Stimulated activated CD4-positive, alpha-beta T cell treated with anti-CD3 and anti-CD28 coated beads, Interleukin-12 subunit alpha, Interleukin-12 subunit beta, amount 100 ng/mL, for 4 hours (primary cell): ENCODE measurements at places on chromosomes 16 and 17.

- no peak for DNase-seq
Measured at GRCh38 chr17:28946239-28946638, 5.1 kb downstream of the PHF12 start.

- DNase-seq = no peak
Measured at GRCh38 chr17:70370816-70371215, 201.5 kb downstream of the KCNJ2 start.

- peak; percentile 55 for DNase-seq
Measured at GRCh38 chr16:728131-728889, 1.4 kb downstream of the HAGHL start.

GRCh38 chr16:68429076-68429854, 19.0 kb downstream of the SMPD3 start:
- no peak for DNase-seq

DNA sequence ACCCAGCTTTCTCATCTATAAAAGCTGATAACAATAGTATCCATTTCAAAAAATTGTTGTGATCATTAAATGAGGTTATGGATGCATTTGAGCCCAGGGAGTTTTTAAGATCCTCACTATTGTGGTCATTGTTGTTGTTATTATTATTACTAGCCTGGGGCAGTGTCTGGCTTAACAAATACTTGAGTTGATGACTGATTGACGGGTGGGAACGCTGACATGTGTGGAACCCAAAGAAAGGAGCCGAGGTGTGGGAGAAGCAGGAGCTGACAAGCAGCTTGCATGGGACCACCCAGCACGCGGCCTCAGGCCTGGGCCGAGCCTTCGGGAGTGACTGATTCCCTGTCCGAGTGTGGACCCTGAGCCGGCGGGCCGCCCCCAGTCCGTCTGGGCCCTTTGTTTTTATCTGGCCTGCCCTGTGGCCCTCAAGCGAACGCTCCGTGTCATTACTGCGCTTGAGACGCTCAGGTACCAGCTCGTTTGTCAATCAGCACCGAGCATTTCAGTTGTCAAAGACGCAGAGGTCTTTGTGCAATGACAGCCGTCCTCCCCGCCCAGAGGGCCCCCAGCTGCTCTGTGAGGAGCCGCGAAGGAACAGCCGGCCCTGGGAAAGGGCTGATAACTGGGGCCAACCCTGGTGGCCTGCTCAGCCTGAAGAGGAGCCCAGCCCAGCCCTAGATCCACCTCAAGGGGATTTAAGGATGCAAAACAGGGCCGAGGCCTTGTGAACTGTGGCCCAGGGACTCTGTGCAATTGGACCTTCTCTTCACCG, 132.9 kb upstream of the FOXF1 start:
- DNase-seq = no peak

DNA sequence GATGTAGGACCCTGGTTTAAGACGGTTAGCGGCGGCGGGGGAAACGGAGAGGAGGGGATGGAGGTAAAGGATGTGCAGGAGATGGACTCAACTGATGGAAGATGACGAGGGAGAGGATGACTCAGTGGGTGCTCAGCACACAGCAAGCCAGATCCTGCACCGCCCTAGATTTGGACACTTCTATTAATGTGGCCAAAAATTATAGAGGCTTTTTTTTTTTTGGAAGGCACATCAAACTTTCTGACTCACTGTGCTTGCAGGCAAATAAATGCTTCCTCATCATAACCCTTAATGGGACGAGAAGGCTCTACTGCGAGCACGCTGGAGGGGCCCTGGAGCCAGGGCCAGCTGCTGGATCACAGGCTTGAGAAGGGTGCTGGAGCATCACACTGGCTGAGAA, 36.0 kb downstream of the RTN4RL1 start:
- no peak for DNase-seq
